ENCODE measurements at places on chromosomes 4 and X.

DNA sequence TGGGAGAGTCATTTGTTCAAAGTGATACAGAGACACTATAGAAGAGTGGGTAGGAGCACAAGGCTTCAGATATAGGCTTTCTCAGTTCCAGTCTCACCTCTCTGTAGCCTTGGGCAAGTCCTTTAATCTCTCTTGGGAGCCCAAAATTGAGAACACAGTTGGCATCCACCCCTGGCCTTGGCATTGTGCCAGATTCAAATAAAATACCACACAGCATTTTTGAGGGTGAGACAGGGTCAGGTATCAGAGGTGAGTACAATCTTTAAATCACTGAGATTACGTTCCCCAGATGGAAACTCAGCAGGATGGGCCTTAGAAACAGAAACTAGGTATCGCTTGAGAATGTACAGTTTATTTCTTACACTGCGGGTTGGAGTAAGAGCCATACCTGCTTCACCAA is 25.2 kb upstream of the SMIM10L2A start:
- no peak for DNase-seq

- DNase-seq, result peak; percentile 62
Observed at GRCh38 chrX:137567682-137568232, 1.8 kb downstream of the ZIC3 start.

- no peak for DNase-seq
Observed at GRCh38 chrX:13522811-13523210, 46.6 kb upstream of the EGFL6 start.

GRCh38 chrX:37763400-37763799 is 16.5 kb upstream of the CYBB start:
- DNase-seq, result no peak

DNA sequence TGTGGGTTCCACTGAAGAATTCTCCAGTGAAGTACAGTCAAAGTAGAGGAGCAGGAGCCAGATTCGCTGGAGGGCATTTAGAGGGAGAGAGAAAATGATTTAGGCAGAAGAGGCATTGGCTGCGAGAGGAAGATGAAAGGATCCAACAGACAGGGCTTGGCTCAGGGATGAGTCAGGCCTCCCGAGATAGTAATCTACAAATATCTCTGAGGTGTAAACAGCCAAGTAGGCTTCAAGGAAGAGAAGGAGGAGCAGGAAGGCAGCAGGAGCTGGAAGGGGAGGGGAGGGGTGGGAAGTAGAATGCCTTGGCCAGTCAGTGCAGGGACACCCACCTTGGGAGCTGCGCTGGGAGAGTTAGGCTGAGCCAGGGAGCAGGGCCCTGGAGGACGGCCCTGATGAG is 55.5 kb downstream of the PJA1 start:
- no peak for DNase-seq

GRCh38 chrX:151702741-151703340 is 7.6 kb downstream of the PRRG3 start:
- DNase-seq, result no peak

DNA sequence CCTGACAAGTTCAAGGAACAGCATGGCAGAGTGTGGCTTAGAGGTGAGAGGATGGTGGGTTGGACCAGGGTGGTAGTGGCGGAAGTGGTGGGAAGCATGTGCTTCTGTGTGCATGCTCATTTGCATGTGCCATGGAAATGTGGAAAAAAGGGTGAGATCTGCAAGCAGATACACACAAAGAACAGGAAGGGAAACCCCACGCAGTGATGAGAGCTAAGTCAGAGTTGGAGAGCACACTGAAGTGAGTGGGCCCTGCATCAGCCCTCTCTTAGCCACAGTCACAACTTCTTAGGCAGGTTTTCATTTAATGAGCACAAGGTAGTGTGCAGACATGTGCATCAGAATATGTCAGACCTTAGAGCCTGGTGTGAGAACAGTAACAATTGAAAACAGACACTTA is 483.8 kb downstream of the AFF2 start:
- no peak for DNase-seq

DNA sequence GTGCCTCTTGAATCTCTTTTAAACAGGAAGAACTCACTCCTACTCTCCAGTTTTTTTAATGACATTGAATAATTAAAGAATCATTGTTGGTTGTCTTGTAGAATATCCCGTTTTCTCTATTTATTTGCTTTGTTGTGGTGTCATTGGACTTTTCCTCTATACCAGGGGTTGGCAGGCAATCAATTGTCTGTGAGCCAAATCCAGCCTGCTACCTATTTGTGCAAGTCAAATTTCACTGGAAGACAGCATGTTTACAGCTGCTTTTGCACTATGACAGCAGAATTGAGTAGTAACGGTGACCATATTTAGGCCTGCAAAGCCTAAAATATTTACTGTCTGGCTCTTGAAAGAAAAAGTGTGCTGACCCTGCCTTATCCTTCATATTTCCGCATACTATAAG is 34.8 kb downstream of the POLA1 start:
- DNase-seq, result no peak

GRCh38 chr4:73891739-73892405 is 22.7 kb downstream of the CXCL1 start:
- peak; percentile 46 for DNase-seq

GRCh38 chr4:169849456-169849855 is 91.7 kb upstream of the HPF1 start:
- DNase-seq, result no peak

DNA sequence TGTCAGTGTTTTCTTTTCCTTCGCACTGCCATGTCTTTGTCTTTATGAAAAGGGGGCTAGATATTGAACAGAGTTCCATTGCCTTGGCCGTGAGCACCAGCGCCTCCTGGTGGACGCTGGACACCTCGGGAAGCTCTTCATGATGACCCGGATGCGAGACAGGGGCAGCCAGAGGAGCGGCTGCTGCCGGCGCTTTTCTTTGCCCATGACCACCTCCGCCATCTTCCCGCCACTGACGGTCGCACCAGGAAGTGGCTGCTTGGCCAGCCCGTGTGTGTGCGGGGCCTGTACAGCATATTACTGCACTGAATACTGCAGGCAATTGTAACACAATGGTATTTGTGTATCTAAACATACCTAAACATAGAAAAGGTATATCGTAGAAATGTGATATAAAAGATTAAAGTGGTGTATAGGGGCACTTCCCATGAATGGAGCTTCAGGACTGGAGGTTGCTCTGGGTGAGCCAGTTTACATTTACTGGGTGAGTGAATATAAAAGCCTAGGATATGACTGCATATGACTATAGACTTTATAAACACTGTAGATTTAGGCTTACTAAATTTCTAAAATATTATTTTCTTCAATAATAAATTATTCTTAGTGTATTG is 15.8 kb upstream of the GRIA2 start:
- no peak for DNase-seq

GRCh38 chr4:111399623-111400022 is 745.6 kb upstream of the FAM241A start:
- DNase-seq, result peak; percentile 54

DNA sequence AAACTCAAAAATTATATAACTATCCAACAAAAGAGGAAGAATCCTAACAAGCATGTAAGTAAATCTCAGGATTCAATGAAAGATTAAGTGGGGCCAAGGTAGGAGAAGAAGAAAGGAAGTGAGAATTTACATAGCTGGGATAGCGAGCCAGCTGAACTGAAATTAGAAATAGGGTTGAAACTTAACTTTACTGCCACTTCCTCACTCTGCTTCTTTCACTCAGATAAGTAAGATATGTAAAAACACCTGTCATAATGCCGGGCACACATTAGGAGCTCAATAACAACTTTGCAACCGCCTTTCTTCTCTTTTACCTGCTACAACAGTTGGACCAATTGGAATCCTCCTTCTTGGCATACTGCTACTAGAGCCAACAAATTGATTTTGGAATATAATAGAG is 129.4 kb downstream of the CNKSR2 start:
- no peak for DNase-seq

GRCh38 chrX:80648023-80648422 is 161.7 kb downstream of the BRWD3 start:
- DNase-seq, result peak; percentile 2

GRCh38 chr4:83839615-83840014 is 303.7 kb downstream of the GPAT3 start:
- no peak for DNase-seq

GRCh38 chrX:138945219-138945618 is 233.7 kb upstream of the FGF13 start:
- DNase-seq, result no peak

- no peak for DNase-seq
Observed at GRCh38 chr4:110487873-110488272, 11.9 kb downstream of the ENPEP start.

Measured in eye (tissue), 1 donor.